ENCODE measurements at places on chromosomes 13 and 19.

- DNase-seq, result no peak
Measured at GRCh38 chr13:114185182-114185971, 6.3 kb downstream of the CFAP97D2 start.

- no peak for DNase-seq
Measured at GRCh38 chr19:803099-803561, 5.9 kb downstream of the PTBP1 start.

DNA sequence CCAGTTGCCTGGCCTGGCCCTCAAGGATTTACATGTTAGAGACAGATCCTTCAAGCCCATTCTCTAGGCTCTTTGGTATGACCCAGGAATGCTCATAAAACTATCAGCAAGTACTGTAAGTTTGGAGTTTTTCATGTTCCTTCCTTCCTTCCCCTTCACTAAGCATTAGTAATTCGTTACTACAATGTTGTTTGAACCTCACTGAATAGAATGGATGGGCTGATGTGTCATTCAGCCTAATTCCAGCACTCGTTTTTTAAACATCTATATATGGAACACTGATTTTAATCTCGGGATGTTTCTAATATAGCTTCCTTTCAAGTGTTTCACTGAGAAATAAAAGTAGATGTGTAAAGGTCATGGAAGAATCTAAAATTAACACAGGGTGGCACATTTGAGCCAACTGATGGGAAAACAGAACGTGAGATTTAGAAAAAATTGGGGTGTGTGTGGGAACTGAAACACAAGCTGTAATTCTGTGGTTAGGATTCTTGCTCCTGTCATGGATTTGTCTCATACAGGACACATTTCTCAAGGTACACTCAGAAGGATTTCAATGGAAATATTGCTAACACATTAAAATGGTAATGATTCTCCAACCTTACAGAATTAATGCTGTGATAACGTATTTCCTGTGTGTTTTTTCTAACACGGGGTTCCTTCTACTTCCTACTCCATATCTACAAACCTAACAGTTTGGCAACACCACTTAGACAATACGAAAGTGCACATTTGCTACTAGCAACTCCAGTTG lies 93.4 kb downstream of the FLT1 start:
- no peak for DNase-seq

- DNase-seq, result no peak
Measured at GRCh38 chr19:37932985-37933936, 26.3 kb downstream of the SIPA1L3 start.

Measured in activated CD8-positive, alpha-beta T cell treated with anti-CD3 and anti-CD28 coated beads for 36 hours (primary cell).